ENCODE measurements at places on chromosomes 3 and 15.
A peak's percentile ranks its signal among the peaks of the same experiment; 100 is the strongest.

- DNase-seq = no peak
These were observed 25.3 kb upstream of the SI start for GRCh38 chr3:165103616-165104015.

DNA sequence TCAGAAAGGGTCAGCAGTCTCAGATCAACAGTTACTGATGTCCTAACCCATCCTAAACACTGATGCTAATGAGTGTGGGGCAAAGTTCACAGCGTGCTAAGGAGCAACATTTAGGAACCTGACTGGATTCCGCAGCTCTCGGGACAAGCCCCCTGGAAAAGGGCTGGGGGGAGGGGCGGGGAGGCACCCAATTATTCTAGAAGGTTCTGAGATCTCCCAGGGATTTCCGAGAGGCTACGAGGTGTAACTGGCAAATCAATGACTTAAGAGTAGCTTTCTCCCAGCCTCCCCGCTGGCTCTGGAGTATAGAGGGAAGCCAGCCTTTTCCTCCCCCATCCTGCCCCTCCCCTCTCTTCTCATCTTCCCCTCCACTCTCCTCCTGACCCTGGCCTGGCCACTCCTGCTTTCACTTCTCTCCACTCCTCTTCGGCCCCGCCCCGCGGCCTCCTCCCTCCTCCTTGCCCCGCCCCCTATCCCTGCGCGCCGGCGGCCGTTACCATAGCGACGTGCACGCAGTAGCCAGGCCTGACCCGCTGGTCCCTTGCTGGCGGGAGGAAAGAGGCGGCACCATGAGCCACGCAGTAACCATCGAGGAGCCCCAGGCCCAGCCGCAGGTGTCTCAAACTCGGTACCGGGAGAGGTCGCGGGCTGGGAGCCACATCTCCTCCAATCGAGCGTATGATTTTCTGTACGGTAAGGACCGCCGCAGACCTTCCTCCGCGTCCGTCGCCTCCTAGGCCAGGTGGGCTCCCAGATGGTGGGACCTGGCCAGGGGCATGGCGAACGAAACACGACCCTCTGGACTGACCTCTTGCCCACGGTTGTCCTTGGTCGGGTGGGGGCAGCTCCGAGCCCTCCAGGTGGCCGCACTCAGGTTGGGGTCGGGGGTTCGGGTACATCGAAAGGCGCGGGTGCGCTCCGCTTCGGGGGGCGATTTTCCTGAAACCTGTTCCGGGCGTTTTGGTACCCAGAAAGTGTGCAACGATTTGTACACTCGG, at the start of gene CFAP91:
TSS of gene CFAP91 (plus strand) at position 493 of the 998 bp plus-strand sequence. CDS start at position 570, 77 bp downstream.
- DNase-seq = peak; percentile 99

- no peak for DNase-seq
These were observed 377.1 kb upstream of the TBL1XR1 start for GRCh38 chr3:177574222-177574856.

GRCh38 chr15:69668039-69668705, 215.6 kb downstream of the RPLP1 start:
- DNase-seq = no peak

DNA sequence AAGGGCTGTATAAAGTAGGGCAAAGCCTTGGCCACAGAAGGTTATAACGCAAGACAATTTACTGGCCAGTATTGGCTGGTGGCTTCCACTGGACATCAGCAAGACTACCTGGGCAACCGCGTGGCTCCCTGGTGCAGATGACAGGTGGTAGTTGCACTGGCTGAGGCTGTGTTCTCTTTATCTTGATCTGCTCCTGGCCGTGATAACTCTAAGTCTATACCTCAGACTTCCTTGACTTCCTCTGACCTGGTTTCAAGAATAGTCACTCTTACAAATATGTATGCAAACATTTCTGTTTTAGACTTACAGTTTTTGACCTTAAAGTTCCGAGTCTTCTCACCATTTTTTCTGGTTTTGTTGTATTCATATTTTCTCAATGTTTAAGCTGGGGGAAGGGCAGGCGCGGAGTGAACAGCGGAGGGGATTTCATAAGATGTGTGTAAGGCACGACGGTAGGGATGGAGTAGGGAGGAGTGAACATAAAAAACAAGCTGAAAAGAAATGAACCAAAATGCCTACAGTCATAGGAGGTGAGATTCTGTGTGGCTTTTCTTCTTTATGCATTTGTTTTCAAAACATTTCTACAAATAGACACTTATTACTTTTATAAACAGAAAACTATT, 15.2 kb upstream of the TMEM212 start:
- DNase-seq = peak; percentile 53
